Caco-2 (cell line): ENCODE measurements at places on chromosomes 11 and 22.

DNA sequence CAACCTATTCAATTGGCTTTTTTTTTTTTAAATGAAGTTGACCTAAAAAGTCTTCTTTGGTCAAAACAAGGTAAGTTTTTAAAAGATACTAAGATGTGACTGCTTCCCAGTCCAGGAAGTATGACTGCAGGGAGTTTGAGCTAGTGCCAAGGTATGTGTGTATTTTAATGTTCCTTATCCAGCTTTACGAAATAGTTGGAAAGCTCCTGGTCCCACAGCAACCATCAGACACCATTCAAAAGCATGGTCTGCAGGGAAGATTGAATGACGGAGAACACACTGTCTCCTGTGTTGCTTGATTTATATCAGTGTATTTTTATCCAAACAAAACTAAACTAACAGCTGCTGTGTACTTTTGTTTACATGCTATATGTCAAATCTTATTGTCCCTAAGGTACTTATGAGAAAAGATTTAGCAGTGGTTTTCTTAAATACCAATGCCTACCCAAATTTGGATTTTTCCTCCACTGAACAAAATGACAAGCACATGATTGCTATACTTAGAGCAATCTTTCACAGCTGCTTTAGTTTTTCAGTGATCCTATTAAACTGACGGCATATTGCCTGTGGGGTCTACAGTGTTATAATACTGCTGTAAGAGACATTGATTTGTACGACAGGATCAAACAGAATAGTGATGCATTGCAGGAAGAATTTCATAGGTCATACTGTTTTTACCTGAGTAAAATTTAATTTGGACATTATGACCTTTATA, 122.9 kb downstream of the DCDC1 start:
- no peak for DNase-seq

DNA sequence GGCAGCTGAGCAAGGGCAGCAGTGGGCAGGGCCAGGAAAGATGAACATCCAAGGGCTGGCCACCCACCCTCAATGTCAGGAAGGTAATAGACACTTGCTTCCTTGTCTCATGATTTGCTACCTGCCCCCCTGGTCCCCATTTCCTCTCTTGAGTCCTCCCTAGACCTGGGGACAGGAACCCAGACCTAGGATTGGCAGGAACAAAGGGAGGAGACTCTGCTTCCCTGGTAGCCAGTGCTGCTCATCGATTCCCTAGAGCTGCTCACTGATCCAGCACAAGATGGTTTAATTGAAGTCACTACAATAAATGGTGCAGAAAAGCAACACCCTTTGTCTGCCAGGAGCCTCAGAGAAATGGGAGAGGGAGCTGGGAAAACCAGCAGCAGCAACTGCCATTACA, 67.8 kb upstream of the CHST1 start:
- DNase-seq, result no peak

GRCh38 chr11:79042824-79043223, 398.0 kb downstream of the TENM4 start:
- DNase-seq, result no peak

DNA sequence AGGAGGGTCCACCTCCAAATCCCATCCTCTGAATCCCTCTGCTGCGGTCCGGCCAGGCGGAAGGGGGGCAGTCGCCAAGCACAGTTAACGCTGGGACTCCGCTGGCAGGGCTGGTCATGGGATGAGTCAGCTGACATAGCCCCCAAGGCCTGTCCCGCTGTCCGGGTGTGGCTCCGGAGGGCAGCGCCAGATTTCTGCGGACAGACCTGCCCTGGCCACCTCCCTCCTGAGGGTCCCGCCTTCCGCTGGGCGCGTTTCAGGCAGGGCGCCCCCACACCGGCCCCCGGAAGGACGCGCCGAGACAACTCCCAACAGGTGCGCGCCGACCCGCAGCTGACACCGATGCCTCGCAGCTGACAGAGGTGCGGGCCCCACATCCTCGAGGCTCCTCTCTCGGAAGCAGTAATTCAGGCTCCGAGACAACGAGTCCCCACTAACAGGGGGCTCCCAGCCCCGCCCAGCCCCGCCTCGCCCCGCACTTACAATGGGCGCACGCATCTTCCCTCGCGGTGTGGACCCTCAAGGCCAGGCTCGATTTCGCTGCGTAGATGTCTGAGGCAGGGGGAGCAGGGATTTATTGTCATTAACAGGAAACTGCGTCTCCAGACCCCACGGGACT, 607 bp downstream of the PLAAT3 start:
- DNase-seq, result peak; percentile 44

DNA sequence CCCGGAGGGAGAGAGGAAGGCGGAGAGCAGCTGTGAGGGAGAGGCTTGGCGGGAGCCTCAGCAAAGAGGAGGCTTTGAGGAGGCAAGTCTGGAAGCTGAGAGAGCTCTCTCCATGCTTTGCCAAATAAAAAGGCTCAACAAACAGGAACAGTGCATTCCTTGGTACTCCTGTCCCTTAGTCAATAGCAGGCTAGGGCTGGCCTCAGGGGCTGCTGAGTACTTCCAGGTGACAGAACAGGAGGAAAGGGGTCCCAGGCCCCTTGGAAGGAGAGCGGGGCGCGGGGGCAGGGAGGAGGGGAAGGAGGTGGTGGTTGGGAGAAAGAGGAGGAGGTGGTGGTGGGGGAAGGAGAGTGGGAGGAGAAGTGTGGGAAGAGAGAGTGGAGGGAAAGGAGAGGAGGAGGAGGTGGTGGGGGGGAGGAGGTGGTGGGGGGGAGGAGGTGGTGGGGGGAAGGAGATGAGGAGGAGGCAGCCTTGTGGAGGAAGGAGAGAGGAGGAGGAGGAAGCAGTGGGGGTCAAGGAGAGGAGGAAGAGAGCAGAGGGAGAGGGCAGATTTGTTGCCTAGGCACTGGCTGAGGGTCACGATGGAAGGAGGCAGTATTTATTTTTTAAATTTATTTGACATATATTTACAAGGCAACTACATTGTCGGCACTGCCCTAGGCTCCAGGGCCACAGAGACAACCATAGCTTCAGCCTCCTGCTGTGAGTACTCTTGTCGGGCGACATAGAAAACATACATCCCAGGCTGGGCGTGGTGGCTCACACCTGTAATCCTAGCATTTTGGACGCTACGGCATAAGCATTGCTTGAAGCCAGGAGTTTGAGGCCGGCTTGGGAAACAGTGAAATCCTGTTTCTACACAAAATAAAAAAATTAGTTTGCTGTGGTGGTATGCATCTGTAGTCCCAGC, 74.2 kb upstream of the ZBED5 start:
- DNase-seq, result no peak

- peak; percentile 67 for DNase-seq
These were observed 35.8 kb upstream of the MYRF start for GRCh38 chr11:61716478-61717285.

DNA sequence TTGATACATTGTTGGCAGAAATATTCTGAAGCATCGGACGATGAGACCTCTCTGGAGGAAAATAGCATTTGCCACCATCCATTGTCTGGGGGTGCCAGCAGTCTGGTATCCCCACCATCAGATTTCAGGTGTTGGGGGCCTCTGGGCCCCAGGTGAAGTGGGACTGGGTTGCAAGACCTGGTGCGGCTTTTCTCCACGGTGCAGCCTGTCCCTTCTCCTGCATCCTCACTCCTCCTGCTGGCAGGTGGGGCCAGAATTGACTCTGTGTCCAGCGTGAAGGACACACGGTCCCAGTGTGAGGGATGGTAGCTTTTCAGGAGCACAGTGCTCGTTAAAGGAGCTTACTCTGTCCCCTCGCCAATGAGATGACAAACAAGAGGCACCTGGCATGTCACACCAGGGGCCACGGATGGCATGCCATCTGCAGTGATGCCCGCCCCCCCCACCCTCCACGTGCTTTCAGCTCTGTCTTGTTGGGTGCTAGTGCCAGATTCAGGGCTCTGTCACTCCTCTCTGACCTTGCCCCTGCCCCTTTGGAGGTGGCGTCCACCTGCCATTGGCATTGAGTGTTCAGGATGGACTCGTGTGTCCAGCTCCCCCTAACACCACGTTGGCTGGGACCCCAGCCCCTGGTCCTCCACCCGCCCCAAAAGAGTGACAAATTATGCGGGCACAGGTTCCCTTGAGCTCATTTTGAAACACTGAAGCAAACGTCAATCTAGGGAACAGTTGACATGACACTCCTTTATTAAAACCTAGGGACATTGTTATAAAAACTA, 62.4 kb downstream of the PARVG start:
- no peak for DNase-seq

DNA sequence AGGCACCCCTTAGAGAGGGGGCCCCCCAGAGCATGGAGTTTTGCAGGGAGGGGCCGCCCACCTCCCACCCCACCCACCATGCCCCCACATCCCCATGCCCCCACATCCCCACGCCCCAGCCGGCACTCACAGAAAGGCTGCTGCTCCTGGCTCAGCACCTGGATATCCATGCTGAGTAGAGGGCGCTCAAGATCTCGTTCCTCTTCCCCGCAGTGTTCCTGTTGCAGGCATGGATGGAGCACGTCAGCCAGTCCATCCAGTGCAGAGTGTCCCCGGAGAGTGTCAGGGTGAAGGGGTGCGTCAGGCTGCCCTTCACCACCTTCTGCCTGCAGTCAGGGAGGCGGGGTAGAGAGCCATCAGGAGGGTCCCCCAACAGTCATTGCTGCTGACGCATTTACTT, 156.2 kb downstream of the CRYBB2 start:
- DNase-seq, result no peak

DNA sequence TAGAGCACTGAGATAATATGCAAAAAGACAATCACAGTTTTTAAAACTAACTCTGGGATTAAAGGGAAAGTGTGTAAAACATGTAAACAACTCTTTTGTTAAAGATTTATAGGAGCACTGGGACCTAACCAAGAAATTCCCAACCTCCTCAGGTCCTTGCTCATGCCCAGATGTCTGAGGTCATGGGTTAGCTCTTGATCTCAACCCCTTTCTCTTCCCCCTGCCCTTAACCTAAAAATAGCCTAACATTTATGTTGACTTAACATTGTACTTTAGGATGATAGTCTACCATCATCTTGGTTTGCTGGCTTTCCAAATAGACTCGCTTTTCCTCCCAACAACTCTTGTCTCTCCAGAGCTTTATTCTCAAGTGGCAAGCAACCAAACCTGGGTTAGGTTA, 258.2 kb upstream of the FAT3 start:
- no peak for DNase-seq

DNA sequence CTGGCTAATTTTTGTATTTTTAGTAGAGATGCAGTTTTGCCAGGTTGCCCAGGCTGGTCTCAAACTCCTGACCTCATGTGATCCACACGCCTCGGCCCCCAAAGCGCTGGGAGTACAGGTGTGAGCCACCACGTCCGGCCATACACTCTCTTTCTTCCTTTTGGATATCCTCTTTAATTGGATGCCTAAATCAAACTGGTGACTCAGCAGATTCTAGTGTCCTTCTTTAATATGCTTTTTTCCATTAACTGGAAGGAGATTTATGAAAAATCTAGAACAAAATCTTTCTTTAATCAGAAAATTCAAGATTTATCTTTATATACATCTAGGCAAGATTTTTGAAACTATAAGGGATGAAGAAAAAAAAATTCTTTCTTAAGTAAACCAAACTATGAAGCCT, 969.3 kb upstream of the CCDC90B start:
- DNase-seq, result no peak

- peak; percentile 47 for DNase-seq
These were observed 108.2 kb downstream of the SLC36A4 start for GRCh38 chr11:93089474-93090102.

- DNase-seq, result no peak
These were observed 33.9 kb upstream of the GAB2 start for GRCh38 chr11:78451371-78452150.

DNA sequence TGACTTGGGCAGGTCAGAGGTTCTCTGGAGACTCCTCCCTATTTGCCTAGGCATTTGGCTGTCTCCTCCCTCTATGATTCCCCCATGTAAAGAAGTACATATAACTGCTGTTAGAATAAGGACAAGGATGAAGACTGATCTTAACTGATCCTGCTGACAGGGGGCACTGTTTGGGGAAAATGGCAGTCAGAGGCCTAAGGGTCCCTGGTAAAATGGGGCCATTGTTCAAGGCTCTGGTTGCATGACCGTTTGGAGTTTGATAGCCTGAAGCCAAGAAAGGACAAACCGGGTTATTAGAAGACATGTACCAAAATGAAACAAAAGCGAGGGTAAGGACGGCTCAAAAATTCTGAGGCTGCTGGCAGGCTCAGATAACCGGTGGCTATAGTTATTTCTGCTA, 712.2 kb downstream of the NTM start:
- DNase-seq, result no peak

DNA sequence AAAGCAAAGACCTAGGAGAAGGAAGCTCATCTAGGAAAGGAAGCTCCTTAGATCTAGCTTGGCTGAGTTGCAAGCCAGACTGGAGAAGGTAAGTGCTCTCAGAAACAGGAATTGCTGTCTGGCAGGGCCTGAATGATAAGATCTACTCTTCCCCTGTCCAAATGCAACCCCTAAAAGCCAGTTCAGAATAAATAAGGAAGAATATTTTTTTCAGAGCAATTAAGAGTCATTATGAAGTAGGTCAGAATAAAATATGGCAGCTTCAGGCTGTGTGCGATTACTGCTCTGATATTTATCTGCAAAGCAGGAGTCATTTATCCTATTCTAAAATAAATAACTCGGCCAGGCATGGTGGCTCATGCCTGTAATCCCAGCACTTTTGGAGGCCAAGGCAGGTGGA, 82.1 kb downstream of the PIWIL4 start:
- no peak for DNase-seq

DNA sequence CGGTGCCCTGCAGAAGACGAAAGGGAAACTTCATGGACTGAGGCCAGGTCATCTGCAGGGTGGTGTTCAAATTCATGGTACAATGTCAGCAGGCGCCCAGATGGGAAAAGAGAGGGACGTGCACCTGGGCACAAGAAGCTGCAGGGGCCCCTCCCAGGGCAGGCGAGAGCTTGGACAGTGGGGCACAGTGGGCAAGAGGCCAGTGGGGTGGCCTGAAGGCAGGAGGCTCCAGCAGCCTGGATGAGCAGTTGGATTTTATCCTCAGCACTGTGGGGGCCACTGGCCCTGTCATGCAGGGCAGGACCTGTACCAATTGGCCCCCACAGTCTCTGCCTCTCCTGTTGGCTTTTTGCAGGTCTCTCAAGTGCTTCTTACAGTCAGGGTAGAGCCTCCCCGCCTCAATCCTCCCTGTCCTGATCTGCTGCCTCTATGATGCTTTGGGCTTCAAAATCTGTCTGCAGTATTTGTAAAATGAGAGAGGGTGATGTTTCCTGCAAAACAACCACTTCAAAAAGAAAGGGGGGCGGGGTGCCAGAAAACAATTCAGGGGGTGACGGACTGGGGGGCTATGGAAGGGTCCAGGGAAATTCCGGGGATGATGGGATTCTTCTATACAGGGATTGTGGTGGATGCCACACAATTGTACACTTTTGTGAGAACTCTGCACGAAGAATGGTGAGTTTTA, 1.7 kb upstream of the BID start:
- no peak for DNase-seq

GRCh38 chr11:135027461-135027860, 615.4 kb upstream of the B3GAT1 start:
- peak; percentile 80 for DNase-seq

GRCh38 chr11:129248618-129249017, 56.5 kb upstream of the ARHGAP32 start:
- DNase-seq, result no peak
